ENCODE measurements at places on chromosomes 2 and 18. TPM values are rescaled to one million over a fixed set of nuclear protein-coding genes. Genes with fewer than 3 reads are reported as not detected.

KANSL1L gene
- 36.1 TPM for total RNA-seq

CPO gene
- not detected for total RNA-seq

C2orf74 gene
- 15.3 TPM for total RNA-seq

ACVR1C gene
- 1.3 TPM for total RNA-seq

STRN gene
- total RNA-seq, result 20.5 TPM

ASTL gene
- not detected for total RNA-seq

KIAA1328 gene
- total RNA-seq, result 16.7 TPM

CABYR gene
- 2.2 TPM for total RNA-seq

PPM1G gene
- 27.2 TPM for total RNA-seq

POLR1B gene
- 7.9 TPM for total RNA-seq

CLEC4F gene
- total RNA-seq, result 0.46 TPM

CAVIN2 gene
- total RNA-seq, result 34.0 TPM

NGEF gene
- 0.80 TPM for total RNA-seq

SLC8A1 gene
- total RNA-seq, result 7.7 TPM

ACADL gene
- total RNA-seq, result 39.0 TPM

SCYGR2 gene
- not detected for total RNA-seq

SERPINB7 gene
- total RNA-seq, result not detected

SPAG16 gene
- 26.1 TPM for total RNA-seq

ADRA2B gene
- 0.63 TPM for total RNA-seq

FEZ2 gene
- total RNA-seq, result 44.1 TPM

CYP27C1 gene
- total RNA-seq, result 0.31 TPM

ACVR2A gene
- 16.4 TPM for total RNA-seq

MC2R gene
- not detected for total RNA-seq

RAB27B gene
- 0.05 TPM for total RNA-seq
